ENCODE measurements at places on chromosomes 5 and 9.

DNA sequence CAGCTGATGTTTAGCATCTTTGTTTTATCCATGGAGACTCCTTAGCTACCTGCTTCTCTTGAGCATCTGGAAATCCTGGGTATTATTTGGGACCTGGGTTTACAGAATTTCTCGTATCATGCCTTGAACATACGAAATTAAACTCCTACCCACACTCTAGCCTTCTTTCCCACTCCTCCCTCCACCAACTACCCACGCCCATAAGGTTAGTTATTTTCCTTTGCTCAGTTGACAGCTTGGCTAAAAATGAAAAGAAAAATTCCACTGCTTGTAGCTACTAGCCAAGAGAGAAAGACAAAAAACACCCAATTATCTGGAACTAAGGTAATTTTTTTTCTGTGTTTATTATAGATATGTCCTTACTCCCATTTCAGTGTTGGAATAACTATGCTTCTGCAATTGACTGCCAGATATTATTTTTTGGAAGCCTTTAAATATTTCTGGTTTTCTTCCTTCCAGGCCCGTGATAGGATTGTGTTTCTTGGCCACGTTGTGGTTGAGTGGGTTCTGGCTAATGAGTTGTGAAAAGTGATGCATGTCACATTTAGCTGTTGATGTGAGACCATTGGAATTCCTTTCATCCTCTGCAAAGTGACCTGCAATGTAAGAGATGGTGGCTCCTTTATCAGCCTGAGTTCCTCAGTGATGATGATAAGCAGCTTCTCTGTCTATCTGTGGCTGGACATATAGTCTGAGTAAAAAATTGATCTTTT lies 308.1 kb downstream of the LRRC70 start:
- no peak for DNase-seq

GRCh38 chr9:131594906-131595665 lies 49.8 kb downstream of the PRRT1B start:
- no peak for DNase-seq

DNA sequence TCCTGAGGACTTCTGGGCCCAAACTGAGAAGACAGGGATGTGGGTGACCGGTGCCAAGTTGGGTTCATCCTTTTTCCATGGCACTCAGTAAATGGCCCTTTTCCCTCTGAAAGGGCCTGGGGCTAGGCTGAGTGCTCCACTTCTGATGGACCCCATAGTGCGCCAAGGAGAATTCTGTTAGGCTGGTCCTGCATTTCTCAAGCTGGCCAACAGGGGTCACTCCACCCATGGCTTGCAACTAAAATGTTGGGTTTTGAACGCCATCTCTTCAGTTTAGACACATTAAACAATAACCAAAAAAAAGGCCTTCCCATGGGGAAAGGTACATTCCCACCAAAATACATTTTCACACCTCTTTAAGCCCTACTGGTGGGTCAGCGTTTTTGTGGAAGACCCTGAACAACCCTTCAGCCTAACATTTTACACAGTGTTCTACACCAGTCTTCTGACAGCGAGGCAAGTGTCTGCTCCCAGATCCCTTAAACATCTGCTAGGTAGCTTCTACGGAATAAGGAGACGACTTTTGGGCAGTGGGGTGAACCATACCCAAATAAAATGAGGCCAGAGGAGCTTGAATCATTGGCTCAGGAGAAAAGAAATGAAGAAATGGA lies 27.3 kb downstream of the CNTFR start:
- no peak for DNase-seq

DNA sequence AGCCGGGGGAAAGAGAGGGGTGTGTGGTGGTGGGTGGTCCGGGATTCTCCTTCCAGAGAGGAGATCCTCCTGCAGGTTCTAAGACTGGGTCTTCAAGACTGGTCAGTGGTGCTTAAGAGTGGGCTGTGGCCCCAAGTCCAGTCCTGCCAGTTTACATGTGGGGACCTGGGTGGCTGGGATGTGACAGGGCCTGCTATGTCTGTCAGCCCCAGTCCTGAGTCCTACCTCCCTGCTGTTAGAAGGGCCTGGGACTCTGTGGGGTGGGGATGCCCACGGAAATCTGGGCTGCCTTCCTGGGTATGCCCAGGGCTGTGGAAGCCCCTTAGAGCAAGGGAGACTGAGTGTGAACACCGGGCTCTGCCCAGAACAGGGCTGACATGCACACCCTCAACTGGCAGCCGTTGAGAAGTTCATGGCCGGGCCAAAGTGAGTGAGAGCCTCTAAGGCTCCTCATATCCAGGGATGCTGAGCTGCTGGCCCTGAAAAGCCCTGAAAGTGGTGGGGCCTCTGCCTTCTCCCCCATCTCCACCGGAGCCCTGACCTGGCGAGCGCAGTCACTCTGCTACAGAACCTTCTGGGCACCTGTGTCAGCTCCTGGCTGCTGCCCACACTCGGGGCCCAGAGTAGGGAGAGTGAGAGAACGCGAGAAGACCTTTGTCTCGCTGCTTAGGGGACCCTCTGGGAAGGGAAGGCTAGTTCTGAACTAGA lies 1.7 kb downstream of the PHF2 start:
- no peak for DNase-seq

- no peak for DNase-seq
These were observed 943.1 kb upstream of the WWC1 start for GRCh38 chr5:167348251-167348926.

- no peak for DNase-seq
These were observed at the start of gene CCL19 for GRCh38 chr9:34690983-34691935. TSS of gene CCL19 (minus strand) at chr9:34691276. CDS start at chr9:34691139, 137 bp downstream.

DNA sequence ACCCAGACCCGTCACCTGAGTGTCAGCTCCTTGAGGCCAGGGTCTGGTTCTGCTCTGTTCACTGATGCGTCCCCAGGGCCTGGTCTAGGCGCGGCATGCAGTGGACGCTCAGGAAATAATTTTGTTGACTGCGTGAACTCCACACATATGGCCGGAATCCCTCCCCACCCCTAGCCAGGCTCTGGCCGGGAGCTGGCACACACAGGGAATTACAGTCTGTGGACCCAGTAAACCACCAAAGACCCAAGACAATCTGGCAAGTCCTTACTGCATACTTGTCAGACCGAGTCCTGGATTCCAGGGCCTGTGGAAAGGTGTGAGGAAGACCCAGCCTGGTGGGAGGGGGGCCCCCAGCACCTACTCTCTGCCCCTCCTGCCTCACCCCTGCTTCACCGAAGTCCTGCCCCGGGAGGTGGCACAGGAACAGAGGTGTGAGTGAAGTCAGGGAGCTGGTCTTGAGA lies 113.0 kb upstream of the IER5L start:
- no peak for DNase-seq

- no peak for DNase-seq
These were observed 40.4 kb downstream of the BASP1 start for GRCh38 chr5:17257705-17258273.

- DNase-seq, result no peak
These were observed 3.2 kb downstream of the SLC35A4 start for GRCh38 chr5:140567871-140568270.

DNA sequence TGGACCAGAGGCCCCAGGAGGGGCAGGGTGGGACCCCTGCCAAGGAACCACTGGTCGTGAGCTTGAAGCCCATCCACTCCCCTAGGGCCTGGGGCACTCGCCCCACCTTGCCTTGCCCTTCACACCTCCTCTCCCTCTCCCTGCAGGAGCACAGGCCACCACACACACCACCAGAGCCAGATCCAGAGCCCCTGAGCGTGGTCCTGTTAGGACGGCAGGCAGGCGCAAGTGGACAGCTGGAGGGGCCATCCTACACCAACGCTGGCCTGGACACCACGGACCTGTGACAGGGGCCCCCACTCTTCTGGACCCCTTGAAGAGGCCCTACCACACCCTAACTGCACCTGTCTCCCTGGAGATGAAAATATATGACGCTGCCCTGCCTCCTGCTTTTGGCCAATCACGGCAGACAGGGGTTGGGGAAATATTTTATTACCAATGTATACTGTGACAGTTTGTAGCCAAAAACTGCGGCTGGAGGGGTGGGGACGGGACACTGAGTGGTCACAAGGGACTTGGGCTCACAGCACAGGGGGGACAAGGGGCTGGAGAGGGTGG lies 14.5 kb downstream of the GPRIN1 start:
- DNase-seq, result no peak

GRCh38 chr9:21993007-21993406 lies 1.2 kb downstream of the CDKN2A start:
- no peak for DNase-seq

- DNase-seq, result no peak
These were observed 199.6 kb upstream of the DAB2 start for GRCh38 chr5:39624268-39624886.

DNA sequence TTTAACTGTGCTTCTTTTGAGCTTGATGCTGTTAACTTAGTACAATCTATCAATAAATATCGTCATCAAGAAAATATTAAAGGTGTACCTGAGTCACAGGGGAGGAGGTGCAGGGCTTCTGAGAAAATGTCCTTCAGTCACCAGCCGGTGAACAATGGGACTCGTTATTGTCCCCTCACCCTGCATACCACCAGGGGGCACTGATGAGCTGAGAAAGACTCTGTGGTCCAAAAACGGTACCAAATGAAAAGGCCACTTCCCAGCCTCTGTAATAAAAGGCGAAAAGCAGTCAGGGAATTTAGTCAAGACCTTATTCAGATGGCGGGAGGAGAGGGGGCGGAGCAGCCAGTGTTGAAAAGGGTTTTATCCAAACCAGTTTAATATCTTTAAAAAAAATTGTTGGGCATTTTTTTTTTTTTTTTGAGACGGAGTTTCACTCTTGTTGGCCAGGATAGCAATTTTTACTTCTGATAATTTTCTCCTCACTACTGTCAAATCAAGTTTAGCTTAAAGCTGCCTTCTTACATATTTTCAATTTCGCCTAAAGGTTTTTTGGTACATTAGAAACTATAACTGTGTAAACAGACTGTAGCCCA lies 271.9 kb upstream of the ADAMTS16 start:
- DNase-seq, result no peak

DNA sequence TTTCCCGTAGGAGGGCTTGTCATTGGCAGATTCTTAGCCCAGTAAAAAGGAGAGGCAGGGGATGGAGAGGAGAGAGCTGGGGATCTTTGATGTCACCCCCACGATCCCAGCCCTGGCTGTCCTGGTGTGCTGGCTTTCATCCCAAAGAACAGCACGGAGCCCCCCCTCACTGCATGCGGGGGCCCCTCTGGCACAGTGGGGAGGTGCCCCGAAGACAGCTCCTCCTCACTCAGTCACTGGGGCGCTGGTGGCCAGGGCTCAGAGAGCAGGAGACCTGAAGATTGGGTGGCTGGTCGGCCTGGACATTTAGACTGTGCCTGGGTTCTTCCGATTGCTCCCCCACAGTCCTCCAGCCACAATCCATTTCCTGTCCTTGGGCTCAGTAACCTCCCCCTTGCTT lies 207.5 kb downstream of the MELK start:
- DNase-seq, result no peak
